ENCODE measurements at places on chromosomes 6 and 20.

- no peak for DNase-seq
These were observed 152.2 kb upstream of the SOX4 start for GRCh38 chr6:21441386-21441785.

GRCh38 chr20:1146957-1147356 is 28.6 kb downstream of the PSMF1 start:
- DNase-seq = no peak

DNA sequence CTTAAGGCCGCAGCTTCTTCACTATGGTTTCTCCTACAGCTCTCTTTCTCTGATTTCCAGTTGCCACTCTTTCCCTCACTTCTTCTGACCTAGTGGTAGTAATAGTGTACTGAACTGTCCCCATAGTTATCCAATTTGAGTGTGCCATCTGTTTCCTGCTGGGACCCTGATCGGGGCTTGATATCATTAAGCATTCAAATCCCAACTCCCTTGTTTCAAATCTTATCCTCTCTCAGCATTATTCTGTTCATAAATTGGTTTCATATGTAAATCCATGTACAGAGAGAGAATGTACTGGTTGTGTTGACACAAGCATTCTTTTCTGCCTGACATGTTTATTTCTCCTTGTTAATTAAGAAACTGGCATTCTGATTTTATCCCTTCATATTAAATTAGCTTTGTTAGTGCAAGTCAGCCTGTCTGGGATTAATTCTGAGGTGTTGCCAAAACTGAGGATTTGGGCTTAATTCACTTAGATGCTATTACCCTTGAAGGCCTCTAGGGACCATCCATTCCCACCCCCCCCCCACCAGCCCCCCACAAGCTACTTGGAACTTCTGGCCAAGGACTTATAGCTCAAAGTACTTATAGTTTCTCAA is 84.6 kb upstream of the PROKR2 start:
- no peak for DNase-seq

- no peak for DNase-seq
These were observed 69.2 kb upstream of the TBC1D7 start for GRCh38 chr6:13397359-13398068.

- no peak for DNase-seq
These were observed 9.6 kb downstream of the MRS2 start for GRCh38 chr6:24412294-24412693.

DNA sequence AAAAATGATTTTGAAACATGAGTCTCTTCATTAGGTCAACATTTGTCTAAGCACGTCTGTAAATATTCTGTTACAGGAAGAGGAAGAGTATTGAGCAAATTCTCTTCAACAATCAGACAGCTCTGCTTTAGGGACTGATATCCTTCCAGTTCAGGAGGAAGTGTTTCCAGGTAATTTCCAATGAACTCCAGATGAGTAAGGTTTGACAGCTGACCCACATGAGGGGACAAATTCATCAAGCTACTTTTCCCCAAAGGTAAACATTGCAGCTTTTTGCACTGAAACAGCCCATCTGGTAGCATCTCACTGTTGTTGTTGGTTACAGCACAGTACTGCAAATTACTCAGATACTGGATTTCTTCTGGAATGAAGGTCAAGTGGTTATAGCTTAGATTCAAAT is 18.1 kb downstream of the ENPP1 start:
- DNase-seq = no peak

- no peak for DNase-seq
These were observed 33.0 kb upstream of the CDH22 start for GRCh38 chr20:46341074-46342009.

DNA sequence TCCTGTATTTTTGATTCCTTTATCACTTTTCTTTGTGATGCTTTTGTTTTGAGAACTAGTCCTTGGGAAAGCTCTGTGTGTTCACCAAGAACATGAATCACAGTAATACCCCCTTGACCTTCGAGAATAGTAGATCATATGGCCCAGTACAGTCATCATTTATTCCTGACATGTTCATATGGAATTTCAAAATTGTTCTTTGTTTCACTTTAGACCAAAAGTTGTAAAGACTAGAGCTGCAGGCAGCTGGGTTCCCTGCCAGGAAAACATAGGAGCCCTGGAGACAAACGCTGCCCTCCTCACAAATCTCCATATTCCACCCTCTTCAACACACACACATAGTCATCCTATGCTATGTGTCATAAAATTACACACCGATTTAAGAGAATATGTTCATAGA is 621.2 kb upstream of the EYS start:
- DNase-seq = no peak

- no peak for DNase-seq
These were observed 144.5 kb downstream of the SMOC2 start for GRCh38 chr6:168585441-168585840.

DNA sequence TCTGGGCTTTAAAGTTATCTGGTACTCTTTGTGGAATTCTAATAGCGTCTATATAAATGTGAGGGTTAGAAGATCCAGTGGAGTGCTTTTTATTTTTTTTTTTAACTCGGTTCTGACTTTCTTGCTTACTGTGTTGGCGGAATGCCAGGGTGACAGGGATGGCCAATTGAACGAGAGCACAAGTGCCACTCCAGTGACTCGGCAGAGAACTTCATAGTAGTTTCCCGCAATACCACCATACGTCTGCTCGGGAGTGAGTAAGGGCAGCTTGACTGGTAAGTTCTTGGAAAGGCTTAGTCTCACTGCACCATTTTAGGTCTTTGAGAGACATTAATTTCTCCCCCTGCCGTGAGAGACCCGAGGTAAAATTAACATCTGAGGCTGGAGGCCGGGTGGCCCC is 49.4 kb upstream of the TULP1 start:
- no peak for DNase-seq

GRCh38 chr6:106508834-106509233 is 120.5 kb downstream of the RTN4IP1 start:
- DNase-seq = no peak

DNA sequence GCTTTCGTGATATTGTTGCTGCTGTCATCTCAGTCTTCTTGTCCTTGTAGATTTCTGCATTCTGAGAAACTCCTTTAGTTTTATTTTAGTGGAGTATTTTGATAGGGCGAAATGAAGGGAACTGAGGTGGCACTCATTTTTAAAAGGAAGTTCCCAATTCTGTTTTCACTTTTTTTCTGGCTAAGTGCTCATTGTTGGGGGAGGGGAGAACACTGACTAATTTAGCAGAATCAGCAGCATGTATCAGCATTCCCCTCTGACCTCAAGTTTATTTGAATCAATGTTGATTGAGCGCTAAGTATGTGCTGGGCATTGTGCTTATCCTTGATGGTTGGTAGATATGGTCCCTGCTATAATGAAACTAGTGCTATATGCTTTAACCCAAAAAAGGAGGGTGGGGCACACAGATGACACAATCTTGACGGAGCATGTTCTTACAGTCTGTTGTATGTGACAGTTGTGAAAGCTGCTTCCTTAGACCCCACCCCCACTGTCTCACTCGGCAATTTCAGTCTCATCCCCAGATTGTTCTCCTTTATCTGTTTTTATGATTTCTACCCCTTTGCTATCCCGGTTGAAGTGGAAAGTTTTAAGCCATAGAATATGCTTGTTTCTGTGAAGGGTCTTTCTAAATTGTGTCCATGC is 262.4 kb downstream of the SOX4 start:
- DNase-seq = no peak

- peak; percentile 18 for DNase-seq
These were observed 784 bp downstream of the FKBP5 start for GRCh38 chr6:35687658-35688604.

DNA sequence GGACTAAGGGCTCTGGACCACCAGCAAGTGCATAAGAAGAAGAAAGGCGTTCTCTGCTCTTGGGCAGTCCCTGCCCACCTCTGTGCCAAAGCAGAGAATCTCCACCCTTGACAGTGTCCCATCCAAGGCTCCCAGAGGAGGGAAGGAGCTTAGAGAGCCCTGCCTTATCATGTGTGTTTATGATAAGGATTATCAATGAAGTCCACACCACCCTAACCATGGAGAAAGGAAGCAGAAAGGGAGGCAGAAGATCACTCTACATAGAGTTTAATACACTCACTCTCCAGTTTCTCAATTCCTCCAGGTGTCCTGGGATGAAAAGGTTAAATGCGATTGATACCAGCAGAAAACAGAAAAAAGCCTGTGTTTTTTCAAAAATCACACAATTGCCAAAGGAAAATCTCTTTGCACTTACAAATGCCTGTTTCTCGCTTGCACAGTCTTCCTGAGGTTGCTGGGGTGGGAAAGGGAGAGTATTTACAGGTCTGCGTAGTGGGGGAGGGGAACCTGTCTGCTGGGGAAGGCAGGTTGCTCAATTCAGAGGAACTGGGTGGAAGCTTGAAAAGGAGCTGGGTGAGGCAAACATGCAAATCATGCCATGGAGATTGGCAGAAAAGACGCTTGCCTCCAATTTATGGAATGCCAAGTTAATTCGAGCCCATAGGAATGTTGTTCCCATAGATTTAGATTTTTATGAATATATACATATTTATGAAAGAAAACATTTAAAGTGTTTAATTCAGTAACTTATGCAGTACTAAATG is 104.0 kb downstream of the EYA2 start:
- no peak for DNase-seq

- no peak for DNase-seq
These were observed 9.6 kb upstream of the SPTLC3 start for GRCh38 chr20:12999201-12999600.

GRCh38 chr6:144317736-144318135 is 32.6 kb downstream of the UTRN start:
- DNase-seq = no peak

- DNase-seq = no peak
These were observed 47.1 kb downstream of the SCAND1 start for GRCh38 chr20:35907017-35907701.

DNA sequence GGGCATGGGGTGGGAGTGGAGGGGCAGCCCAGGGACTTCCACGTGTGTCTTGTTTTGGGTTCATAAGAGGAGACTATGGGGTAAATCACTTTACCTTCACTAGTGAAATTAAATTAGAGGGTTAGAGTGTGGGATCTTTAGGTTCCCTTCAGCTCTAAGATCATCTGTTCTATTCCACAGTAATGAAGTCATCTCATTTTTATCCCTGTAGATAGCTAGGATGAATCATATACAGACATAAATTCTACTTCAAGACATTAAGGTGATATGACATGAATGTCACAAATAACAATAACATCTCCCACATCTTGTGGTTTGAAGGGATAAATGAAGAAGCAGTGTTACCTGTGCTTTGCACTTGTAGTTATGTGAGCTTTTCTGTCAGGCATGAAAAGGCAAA is 83.8 kb downstream of the ELOVL4 start:
- DNase-seq = no peak

GRCh38 chr6:142810952-142811514 is 133.9 kb downstream of the HIVEP2 start:
- DNase-seq = no peak

GRCh38 chr6:107576852-107577251 is 86.9 kb downstream of the SOBP start:
- DNase-seq = no peak

DNA sequence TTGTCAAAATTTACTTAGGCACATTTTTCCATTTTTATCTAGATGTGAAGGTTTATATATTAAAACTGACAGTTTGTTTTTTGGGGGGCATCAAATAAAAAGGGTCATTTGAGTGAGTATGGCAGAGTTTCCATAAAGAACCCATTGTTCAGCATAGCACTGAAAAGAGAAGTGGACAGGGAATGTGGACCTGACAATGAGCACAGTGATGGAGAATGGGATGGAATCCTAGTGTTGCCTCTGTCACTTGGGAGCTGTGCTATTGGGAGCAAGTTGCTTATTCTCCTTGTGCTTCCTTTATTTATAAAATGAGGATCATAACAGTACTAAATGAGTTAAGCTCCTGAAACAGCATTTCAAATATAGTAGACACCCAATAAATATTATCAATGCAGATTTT is 130.7 kb upstream of the SIM1 start:
- no peak for DNase-seq

- DNase-seq = no peak
These were observed 93.5 kb downstream of the DTNBP1 start for GRCh38 chr6:15569035-15569995.

DNA sequence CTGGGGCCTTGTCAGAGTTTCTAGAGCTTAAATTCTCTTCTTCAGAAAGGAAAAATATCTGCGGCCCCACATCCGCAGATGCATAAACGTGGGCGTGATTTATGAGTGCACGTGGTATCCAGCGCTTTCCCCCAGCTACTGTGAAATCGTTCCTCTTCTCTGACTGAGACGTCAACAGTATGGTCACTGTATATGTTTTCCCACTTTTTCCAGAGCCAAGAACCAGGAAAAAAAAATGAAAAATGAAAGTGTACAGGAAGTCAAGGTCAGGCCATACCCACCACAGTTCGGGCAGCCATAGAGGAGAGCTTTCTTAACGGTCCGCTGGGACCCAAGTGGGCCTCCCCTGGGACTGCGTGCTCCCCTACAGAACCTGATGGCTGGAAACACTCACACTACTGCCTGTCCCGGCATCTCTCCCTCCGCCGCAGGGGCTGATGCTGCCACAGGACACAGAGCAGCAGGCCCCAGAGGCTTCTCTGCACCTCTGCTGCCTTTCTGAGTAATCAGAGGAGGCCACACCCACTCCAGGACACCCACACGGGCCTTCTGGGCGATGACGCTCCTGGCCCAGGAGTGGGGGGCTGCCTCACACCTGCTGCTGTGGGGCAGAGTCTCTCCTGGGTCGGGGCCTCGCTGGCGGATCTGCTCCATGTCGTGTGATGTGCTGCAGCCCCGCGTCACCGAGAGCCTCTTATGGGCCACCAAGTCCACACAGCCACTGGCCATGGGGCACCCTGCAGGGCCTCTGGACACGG is 16.4 kb upstream of the STX16 start:
- no peak for DNase-seq

DNA sequence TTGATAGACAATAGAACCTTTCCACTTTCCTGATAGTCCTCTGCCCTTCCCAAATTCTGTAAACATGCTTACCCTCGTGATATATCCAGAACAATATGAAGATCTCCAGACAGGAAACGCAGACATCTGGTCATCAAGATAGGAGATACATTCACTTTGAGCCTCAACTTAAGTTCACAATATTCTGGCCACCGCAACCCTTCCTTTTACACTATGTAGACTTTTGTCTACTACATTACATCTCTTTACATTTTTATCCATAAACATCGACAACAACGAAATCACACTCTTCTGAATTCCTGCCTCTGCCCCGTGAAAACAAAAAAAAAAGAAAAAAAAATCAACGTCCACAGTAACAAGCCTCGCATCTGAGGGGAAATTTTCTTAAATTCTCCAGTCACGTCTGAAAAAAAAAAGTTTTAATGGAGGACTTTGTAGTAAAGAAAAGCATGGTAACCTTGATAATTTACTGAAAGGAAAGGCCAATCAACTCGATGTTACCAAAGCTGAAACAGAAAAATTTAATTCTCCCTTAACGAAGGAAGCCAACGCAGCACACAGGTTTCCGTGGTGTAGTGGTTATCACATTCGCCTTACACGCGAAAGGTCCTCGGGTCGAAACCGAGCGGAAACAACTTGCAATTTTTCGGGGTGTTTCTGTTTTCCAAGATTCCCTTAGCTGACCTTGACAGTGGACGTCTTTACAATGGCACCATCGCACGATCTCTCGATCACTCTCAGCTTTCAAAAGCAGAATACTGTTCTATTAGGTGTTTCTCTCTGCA is 21.8 kb downstream of the POM121L2 start:
- DNase-seq = no peak

GRCh38 chr6:21772477-21772876 is 178.9 kb downstream of the SOX4 start:
- no peak for DNase-seq

GRCh38 chr6:45388328-45388727 is 10.6 kb upstream of the SUPT3H start:
- no peak for DNase-seq

- DNase-seq = no peak
These were observed 12.3 kb downstream of the ITPA start for GRCh38 chr20:3221398-3222226.

- no peak for DNase-seq
These were observed 270.8 kb downstream of the CDKAL1 start for GRCh38 chr6:20805021-20805420.

Measured in 8988T (cell line).